Activated naive CD8-positive, alpha-beta T cell treated with anti-CD3 and anti-CD28 coated beads, Interleukin-2, amount 50 U/mL, for 24 hours (primary cell): ENCODE measurements at places on chromosomes 7 and 10.

DNA sequence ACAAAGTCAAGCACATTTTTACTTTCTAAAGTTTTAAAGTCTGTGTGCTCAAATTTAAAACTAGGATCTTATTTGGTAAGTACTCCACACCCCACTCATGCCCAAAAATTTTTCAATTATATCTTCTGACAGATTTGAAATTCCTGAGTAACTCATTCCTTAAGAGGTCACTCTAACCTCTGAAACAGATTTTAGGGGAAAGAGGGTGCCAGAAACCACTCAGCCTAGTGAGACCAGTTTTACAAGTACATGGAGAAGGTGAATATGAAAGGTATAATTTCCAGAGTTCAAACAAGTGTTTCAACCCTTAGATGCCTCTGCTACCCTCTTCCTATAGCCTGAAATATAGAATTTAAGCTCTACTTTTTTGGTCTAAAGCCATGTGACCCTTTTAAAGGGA, 79.2 kb downstream of the C7orf25 start:
- DNase-seq, result no peak

DNA sequence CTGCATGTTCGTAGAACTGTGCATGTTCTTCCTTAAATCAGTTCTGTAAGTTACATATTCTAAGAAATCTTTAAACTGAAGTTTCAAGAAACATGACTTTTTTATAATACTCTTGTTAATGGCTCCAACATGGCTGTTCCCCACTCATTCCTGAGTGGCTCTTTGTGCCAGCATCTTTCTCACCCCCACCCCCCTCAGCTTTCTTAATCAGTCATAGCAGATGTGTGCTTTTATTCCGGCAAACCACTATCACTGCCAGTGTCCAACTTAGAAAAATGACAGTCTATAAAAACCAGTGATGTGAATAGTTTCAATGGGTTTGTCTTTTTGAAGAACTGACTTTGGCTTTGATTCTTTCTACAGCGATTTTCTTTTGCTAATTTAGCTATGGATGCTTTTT, 37.6 kb downstream of the PITRM1 start:
- DNase-seq, result no peak

GRCh38 chr10:119384127-119384526, 158.4 kb downstream of the RGS10 start:
- no peak for DNase-seq

DNA sequence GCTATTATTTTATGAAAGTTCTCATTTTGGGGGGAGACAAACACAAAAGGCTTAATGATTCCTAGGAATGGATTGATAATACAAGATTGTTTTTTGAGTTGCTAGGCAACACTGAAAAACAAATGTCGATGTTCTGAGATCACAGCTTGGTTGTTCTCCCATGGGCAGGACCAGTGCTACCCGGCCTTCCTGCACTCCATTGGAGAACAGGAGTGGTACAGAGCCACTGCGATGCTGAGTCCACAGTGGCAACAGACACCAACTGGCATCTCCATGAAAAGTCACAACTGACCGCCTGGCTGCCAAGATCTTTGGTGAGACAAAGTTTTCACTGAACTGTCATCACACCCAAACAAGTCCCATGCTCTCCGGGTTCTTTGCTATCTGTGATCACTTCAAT, 68.9 kb upstream of the NMT2 start:
- no peak for DNase-seq

DNA sequence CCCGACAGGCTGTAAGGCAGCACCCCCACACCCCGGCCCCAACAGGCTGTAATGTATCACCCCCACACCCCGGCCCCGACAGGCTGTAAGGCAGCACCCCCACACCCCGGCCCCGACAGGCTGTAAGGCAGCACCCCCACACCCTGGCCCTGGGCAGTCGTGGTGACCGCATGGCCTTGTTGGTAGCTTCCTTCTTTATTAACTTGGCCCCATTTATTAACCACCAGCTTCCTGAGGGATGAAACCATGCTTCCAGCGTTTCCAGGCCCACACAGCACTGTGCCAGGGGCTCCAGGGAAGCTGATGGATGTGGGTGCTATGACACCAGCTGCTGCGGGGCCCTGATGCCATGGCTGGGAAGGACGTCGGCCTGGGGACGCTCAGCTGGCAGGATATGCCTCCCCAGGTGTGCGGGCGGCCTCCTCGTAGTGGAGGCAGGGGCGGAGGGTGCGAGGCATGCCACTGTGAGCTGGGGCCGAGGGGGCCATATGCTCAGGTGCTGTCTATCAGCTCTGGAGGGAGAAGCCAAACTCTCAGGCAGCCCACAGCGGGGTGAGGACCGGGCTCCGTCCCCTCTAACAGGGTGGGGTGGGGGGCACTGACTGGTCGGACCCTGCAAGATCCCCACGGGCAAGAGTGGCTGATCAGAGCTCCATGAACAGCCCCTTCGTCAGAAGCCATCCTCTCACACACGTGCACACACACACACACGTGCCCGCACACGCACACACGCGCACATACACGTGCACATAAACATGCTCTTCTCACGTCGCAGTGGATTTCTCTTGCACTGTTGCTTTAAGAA, 311.0 kb downstream of the PTPRN2 start:
- no peak for DNase-seq

GRCh38 chr7:1050956-1051690, 6.8 kb downstream of the GPR146 start:
- no peak for DNase-seq

DNA sequence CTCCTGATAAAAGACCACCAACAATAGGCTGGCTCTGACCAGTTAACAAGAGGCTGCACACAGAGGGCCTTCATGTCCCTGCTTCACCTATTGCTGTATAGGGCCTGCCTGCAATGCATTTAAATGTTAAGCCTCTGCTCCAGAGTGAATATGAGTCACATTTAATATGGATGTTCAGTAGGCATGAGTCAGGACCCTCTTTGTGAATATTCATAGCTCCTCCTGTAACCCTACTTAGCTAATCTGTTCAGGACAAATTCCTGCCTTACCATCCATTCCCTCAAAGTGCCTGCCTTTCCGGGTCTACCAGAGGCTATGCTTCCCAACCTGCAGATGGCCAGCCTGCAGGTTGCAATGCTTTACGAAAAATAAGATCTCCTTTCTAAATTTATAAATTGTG, 32.5 kb downstream of the ARHGAP22 start:
- no peak for DNase-seq

GRCh38 chr7:30354791-30355190, 70.4 kb downstream of the ZNRF2 start:
- no peak for DNase-seq

DNA sequence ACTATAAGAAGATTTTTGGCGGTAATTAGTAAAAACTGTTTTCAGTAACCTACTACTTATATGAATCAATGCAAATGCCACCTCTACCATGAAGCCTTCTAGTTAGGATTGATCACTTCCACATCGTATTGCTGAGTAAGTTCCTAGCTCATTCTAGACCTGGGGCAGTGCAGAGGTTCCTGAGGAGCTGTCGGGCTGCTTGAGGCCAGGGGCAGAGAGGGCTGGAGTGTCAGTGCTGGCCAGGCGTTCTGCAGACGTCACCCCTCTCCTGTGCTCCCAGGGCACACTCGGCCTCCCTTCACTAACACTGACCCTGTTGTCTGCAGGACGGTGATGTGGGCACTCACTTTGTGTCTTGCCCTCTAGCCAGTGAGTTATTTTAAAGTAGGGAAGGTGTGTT, 275.7 kb downstream of the CELF2 start:
- DNase-seq, result no peak

- no peak for DNase-seq
Measured at GRCh38 chr7:55410667-55411239, 45.6 kb downstream of the LANCL2 start.

DNA sequence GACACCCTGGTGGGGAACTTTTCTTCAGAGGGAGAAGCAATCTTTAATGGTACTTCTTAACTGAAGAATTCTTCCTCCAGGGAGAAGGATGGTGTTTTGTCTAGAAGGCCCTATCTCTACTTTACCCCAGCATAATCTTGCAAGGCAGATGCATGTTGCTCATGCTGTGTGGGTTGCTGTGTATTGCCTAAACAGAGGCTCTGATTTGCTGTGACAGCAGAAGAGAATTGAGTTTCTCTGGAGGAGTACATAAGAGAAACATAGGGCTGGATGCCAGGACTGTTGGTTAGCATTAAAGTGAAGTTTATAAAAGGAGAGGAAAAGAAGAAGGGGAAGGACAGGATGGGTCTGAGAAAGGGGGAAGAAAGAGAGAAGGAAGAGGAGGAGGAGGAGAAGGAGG, 248.1 kb upstream of the HPS1 start:
- no peak for DNase-seq

DNA sequence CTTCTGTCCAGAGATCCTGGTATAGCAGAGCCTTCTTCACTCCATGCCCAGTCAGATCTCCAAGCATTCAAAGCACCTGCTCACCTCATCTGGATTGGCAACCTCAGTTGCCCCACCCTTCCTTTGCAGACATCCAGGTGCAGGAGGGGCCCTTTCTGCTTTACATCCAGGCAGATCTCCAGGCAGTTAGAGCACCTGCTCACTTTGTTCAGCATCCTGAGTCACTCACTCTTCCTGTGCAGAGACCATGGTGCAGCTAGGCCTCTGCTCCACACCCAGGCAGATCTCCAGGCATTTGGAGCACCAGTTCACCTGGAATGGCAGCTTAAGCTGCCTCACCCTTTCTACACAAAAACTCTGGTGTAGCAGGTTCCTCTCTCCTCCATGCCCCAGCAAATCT, 153.1 kb downstream of the CDK14 start:
- DNase-seq, result no peak

GRCh38 chr7:84916161-84916560, 270.7 kb downstream of the SEMA3D start:
- no peak for DNase-seq

- DNase-seq, result no peak
Measured at GRCh38 chr7:34133356-34133982, 228.1 kb downstream of the BMPER start.

DNA sequence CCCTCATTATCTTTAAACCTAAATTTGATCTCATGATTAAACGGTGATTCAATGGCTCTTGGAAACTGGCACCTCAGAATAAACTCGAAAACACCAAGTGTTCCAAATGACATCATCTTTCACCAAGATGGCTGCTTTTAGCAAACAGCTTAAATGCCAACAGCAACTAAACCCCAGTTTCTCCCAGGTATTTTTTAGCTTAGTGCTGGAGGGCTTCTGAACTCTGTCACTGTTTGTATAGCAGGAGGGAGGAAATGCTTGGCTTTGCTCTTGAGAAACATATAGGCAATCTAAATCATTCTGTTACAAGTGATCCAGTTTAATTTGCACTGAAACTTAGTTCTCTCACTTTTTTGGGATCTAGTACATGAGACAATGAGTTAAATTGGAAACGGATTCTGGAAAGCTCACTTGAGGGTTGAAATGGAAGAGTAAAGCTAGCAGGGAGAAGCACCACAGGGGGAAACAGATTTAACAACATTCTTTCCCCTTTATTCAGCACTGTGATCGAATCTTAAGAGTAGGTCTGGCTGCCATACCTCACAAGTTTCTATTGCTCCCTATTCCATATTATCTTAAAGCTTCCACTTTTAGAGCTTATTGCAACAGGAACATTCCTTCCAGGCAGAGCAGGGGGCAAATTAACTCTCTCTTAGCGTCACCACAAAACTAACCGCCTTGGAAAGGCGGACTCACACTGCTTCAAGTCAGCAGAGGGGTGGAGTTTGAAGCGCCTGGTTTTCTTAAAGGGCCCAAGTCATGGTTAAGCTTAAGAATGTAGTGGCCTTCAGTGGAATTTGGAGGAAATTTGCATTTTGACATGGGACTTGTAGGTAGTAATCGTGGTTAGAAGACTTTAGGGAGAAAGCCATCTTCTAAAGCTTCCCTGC, 1.8 kb upstream of the CCDC6 start:
- peak; percentile 59 for DNase-seq

- DNase-seq, result no peak
Measured at GRCh38 chr10:32941357-32941756, 16.7 kb downstream of the ITGB1 start.

DNA sequence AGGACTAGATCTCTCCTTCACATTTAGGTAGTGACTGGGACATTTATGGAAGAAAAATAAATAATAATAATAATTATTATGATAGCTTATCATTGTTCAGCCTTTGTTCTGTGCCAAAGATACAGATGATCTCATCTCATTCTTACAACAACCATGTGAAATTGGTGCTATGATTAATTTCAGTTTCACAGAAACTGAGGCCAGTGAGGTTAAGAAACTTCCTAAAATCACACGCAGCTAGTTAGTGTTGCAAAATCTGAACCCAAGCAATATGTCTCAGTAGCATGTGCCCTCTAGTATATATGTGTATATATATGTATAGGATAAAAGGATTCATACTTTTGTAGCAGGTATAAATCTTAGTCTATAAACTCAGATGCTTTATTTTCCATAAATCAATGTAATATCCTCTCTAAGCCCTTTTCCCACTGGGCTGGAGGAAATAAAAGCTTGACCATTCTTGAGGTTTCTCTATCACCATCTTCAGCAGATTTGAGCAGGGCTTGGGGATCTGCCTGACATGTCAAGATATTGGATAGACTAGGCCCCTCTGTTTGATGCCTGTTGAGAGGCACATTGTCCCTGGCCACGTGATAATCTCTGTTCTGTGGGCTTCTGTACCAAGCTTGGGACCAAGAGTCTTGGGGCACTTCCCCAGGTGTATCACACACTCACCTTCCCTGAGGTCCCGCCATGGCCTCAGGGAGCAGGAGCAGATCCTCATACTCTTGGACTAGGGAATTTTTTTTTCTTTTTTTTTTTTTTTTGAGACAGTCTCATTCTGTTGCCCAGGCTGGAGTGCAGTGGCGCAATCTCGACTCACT, 172.6 kb upstream of the NRP1 start:
- no peak for DNase-seq

GRCh38 chr7:85376589-85376988, 189.7 kb upstream of the SEMA3D start:
- DNase-seq, result no peak

GRCh38 chr7:78435355-78435754, 636.8 kb downstream of the PHTF2 start:
- no peak for DNase-seq

GRCh38 chr10:90935581-90936275, 14.8 kb upstream of the ANKRD1 start:
- no peak for DNase-seq

DNA sequence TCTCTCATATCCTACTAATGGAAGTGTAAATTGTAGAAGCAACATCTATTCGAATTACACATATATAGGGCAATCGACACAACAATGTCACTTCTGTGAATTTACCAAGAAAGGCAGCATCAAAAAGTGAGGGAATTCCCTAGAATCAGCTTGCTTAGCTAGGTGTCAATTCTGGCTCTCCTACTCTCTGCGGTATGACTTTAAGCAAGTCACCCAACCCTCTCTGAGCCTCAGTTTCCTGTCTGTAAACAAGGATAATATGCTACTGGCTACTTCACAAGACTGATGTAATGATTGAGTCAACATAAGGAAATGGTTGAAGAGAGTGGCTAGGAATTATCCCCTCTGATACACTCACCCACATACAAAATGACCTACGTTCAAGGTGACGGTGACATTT, 19.4 kb downstream of the CCDC6 start:
- no peak for DNase-seq

GRCh38 chr7:105567024-105567423, 14.3 kb downstream of the EFCAB10 start:
- DNase-seq, result no peak

DNA sequence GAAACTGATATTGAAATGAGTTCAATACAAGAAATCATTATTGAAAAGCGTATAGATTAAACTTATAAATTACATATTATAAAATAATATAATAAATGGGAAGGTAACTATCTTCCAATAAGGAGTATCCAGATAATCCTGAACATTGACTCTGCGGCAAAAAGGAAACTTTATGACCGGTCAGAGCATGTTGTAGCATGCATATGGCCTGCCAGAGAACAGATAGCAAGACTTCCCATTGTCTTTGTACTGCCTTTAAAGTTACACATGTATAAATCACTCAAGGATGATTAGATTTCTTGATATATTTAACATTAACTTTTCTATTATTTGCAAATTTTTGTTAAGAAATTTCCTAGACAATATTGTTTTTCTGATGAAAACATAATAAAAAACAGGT, 56.2 kb upstream of the ETV1 start:
- no peak for DNase-seq
